Lung microvascular endothelial cell (primary cell): ENCODE measurements at places on chromosomes 6 and 20. TPM values are rescaled to one million over a fixed set of nuclear protein-coding genes. Genes with fewer than 3 reads are reported as not detected.

DNA sequence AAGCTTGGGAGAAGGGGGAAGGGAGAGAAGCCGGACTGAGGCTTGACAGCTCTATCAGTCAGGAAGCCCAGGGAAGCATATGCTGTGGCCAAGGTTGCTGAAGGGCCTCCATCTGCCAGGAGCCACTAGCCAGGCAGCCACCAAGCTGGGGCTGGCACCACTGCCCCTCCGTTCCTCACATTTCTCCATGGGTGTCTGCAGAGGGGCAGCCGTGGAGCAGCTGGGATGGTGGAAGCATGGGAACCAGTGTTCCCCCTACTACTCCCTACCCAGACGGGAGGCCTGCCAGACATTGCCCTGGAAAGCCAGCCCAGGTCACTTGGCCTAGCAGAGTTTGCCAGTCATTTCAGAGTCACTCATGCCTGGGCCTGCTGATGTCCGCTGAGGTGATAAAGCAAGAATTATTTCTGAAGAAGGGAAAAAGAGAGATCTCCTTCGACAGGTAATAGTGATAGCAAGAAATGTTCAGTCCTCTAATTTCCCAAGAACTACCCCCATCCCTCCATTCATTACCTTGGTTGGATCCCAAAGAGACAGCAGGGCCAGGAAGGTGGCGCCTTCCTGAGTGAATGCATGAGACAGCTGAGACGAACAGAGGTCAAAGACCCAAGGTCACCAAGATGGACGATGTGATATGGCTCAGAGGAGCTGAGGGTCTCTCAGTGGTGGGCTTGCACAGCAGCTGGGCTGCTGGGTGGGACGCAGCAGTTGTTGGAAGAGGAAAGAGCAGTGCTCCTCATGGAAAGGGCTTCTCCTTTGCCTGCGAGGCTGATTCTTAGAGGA lies 21.9 kb downstream of the SNPH start:
- no peak for DNase-seq

DNA sequence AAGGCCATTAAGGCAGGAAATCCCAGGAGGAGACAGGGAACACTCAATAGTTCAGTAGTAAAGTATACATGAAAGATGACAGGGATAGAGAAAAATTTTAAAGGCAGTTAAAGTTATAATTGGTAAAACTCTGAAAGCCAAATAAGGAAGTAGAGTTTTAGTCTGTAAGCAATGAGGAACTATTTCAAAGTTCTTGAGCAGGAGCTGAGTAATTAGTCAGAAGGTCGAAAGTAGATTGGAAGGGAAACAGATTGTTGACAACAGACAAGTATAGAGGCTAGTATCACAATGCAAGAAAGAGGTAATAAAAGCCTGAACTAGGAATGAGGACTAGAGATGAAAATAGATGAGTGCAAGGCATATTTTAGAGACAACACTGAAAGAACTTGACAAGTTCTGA lies 150.3 kb downstream of the CDK19 start:
- DNase-seq = peak; percentile 42

DNA sequence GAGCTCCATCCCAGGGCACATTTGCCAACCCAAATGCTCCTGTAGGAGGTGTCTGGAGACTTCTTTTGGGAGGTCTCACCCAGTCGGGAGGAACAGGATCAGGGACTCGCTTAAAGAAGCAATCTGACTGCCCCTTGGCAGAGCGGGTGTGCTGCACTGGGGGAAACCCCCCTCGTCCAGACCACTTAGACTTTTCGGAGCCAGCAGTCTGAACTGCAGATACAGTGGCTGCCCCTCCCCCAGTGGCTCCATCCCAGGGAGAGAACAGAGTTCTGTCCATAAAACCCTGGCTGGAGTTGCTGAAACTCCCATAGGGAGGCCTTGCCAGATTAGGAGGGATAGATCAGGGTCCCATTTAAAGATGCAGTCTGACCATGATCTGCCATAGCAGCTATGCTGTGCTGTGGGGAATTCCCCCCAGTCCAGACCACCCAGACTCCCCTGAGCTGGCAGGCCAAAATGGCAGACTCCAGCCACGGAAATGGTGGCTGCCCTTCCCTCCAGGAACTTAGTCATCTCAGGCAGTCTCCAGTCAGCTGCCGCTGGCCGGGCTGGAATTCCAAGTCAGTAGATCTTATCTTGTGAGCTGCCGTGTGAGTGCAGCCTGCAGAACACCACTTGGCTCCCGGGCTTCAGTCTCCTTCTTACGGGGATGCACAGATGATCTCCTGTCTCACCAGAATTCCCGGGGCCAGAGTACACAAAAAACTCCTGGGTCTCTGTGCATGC lies 278.1 kb upstream of the SASH1 start:
- peak; percentile 97 for DNase-seq

Gene KHDC1L
- total RNA-seq = not detected in 2 replicates

Gene KIF25
- total RNA-seq = under 0.01 TPM in 1 of 2 replicates, not detected in the other

DNA sequence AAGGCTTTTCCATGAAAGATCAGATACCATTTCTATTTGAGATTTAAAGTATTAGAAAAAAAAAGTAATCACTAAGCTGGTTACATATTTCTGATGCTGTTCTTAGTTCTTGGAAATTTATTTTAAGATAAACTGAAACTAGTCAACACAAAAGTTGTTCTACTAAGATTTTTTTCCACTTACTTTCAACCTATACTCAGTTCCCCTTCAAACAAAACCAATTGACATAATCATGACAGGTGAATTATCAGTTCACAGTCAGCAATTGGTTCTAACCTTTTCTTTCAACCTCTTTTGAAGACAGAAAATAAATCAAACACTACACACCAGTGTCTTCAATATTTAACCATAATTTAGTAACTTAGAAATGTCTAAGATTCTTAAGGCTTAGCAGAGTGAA lies 228.7 kb downstream of the KHDRBS2 start:
- DNase-seq = no peak

Gene FAM209B
- not detected in 2 replicates for total RNA-seq

DNA sequence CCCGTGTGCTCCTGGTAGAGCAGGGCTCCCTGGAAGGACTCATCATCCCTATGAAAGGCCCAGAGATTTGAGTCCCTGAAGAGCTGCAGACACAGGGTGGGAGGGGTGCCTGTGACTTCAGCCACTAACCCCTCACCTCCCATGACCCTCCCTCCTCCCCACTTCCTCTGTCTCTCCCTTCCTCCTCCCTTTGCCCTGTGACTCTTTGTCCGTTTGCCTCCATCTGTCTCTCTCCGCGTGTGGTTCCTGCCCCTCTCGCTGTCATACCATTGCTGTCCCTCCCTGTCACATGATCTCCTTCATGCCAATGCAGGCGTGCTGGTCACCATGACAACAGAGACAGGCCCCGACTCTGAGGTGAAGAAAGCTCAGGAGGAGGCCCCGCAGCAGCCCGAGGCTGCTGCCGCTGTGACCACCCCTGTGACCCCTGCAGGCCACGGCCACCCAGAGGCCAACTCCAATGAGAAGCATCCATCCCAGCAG lies 19.0 kb downstream of the EPB41L1 start:
- DNase-seq = peak; percentile 26
